ENCODE measurements at places on chromosomes 4 and X.

GRCh38 chr4:55879224-55879623 is 25.8 kb downstream of the EXOC1 start:
- DNase-seq, result no peak

DNA sequence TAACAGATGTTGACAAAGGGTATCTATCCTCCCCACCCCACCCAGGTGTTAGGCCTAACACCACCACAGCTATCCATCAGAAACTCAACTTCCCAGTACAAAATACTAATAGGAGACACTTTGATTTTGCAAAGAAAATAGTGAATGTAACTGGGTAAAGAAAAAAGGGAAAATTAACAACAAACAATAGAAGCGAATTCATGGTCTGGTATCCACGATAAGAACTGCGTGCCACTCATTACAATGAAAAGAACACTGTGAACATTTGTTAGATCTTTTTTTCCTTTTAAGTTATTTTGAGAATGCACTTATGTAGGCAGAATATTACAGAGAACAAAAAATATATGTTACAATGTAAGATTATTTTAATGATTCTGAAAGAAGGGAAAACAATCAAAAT is 12.0 kb downstream of the TSPAN5 start:
- DNase-seq, result no peak

GRCh38 chr4:156596706-156597329 is 374.8 kb downstream of the PDGFC start:
- DNase-seq, result no peak

DNA sequence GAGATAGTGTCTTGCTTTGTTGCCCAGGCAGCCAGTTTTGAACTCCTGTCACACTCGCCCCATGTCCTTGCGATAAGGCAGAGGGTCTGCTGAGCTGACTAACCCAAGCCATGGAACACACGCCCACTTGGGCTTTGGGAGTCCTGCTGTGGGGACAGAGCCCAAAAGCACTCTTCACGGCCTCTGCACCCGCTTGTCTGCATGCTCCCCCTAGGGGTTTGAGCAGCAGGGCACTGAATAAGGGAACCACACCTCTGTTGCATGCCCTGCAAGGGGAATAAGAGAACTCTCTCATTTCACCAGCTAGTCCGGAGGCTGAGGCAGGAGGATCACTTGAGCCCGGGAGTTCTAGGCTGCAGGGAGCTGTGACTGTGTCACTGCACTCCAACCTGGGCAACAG is 166.0 kb downstream of the STAG2 start:
- DNase-seq, result no peak

DNA sequence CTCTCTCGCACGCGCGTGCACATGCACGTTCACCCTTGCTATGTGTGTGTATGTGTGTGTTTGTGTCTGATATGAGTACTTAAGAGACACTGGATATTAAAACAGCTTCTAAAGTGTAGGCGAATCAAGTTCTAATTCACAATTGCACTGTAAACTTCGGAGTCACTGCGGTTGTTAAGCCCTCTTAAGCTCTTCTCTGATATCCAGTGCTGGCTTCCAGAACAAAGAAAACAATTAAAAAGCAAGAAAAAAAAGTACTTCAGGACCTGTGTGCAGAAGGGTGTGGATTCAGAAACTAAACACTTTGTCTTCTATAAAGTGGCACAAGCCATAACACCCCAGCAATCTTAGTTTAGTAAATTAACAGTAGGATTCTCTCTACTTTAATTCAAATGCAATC is 300.2 kb downstream of the PCDH7 start:
- DNase-seq, result no peak

GRCh38 chr4:30932581-30932980 is 212.4 kb downstream of the PCDH7 start:
- DNase-seq, result no peak

DNA sequence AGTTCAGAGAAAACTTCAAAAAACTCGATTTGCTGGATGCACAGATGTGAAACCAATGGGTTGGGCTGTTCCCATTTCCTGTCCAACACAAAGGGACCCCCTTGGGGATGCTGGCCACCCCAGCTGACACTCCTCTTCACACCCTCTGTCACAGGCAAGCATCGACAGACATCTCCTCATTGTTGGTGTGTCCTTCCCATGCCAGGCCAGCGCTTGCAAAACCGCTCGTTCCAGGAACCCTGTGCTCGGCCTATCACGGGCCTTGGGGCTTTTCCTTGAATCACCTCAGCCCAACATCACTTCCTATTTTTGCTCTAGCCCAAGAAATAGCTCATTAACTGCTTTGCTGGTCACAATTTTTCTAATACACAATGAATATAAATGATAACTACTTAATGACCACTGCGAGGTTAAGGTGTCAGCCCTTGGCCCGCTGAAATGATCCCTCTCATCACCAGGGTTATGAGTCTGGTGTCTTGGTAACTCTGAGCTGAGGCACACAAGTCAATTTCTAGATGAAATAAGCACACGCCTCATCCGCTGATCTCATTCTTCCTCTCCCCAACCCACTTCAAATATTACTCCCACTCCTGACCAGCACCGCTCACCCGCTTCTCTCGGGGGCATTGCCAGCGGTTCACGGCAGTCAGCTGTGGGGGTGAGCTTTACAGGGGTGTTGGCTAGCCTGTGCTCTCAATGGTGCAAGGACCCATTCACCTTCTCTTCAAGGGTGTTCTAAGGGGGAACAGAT is 32.3 kb downstream of the BCOR start:
- DNase-seq, result no peak

DNA sequence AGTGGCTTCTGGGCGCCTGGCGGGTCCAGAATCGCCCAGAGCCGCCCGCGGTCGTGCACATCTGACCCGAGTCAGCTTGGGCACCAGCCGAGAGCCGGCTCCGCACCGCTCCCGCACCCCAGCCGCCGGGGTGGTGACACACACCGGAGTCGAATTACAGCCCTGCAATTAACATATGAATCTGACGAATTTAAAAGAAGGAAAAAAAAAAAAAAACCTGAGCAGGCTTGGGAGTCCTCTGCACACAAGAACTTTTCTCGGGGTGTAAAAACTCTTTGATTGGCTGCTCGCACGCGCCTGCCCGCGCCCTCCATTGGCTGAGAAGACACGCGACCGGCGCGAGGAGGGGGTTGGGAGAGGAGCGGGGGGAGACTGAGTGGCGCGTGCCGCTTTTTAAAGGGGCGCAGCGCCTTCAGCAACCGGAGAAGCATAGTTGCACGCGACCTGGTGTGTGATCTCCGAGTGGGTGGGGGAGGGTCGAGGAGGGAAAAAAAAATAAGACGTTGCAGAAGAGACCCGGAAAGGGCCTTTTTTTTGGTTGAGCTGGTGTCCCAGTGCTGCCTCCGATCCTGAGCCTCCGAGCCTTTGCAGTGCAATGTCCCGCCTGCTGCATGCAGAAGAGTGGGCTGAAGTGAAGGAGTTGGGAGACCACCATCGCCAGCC is at the start of gene ATOH1:
ATOH1 (plus strand) TSS at position 422 of the 663 bp plus-strand sequence; CDS start at position 596, 174 bp downstream.
- DNase-seq, result peak; percentile 42

- DNase-seq, result no peak
These were observed 61.0 kb downstream of the ZCCHC12 start for GRCh38 chrX:118884552-118885138.

- no peak for DNase-seq
These were observed 589 bp upstream of the NEUROG2 start for GRCh38 chr4:112516471-112517066.

DNA sequence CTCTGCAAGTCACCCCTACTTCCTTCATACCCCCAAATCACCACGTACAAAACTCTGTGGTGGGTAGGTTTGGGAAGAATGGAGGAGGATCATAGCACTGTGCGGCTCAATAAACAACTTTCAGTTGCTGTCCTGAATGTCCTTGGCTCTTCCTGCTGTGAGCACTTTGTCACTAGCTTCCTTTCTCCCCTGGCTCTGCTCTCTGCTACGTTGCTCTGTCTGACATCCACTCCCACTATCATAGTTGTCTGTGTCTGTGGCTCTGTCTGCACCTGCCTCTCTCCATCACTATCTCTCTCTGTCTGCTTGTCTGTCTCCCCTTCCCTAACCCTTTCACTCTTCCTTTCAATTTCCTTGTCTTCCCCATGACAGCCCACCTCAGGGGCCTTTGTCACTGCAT is 21.2 kb upstream of the SMPX start:
- no peak for DNase-seq

DNA sequence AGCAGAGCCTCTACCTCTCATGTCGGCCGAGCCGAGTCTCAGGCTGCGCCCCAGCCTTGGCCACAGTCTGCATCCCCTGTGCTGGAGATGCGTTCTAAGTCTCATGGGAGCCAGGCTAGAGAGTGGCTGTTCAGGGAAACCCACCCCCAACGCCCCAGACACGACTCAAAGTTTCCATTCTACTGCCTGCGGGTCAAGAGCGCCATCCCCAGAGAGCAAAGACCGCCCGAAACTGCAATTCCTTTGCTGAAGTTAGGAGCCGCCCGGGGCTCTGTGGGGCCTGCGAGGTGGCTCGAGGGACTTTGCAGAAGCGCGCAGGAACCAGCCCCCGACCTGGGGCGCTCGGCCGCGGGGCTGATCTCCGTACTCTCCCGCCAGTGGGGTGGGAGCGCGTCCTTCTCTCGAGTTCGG is 10.0 kb upstream of the ELF4 start:
- no peak for DNase-seq

DNA sequence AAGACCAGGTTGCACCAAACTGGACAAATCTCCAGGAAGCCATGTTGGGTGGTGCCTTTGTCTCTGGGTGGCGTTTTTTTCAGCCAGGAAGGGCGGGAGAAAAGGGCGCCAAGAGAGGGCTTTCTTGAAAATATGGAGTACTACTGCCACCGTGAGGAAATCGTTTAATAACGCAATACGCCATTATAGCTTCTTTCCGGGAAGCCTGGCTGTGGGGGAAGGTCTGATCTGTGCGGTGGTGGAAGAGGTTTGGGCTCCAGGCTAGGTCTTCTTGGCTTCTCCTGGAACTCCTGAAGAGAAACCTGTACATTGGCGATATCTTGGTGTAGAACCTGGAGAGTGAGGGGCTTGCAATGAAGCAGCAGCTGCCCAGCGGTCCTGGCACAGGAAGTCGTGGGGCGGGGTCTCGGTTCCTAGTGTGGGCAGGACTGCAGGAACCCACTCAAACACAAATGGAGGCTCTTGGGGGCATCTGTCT is 202.7 kb downstream of the OR13H1 start:
- DNase-seq, result peak; percentile 23

GRCh38 chr4:78775303-78776078 is 659 bp upstream of the BMP2K start:
- DNase-seq, result peak; percentile 83

GRCh38 chr4:124282301-124282898 is 430.1 kb downstream of the ANKRD50 start:
- no peak for DNase-seq

DNA sequence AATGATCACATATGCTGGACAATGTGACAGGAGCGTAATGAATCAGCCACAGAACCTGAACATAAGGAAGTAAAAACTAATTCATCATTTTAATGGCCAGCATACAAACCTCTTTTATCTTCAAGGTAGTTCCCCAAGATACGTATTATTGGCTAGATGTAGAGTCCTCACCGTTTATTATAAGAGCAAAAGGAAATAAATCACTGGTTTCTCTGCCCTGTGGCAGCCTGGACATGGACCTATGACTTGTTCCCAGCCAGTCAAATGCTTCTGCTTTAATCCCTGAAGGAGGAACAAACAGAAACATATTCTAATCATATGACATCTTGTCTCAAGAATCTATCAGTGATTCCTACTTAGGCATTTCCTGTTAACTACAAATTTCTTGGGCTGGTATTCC is 86.8 kb upstream of the FAM241A start:
- no peak for DNase-seq

DNA sequence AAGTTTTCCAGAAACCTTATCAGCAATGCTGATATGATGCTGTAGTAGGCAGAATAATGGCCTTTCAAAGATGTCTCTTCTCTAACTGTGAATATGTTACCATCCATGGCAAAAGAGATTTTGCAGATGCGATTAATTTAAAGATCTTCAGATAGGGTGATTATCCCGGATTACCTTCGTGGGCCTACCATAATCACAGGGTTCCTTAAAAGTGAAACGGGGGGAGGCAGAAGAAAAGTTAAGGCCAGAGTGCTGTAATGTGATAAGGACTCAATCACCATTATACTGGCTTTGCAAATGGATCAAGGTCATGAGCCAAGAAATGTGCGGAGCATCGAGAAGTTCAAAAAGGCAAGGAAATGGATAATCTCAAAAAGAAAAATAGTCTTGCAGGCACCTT is 459.6 kb downstream of the CCSER1 start:
- DNase-seq, result no peak

All from Caco-2 (cell line).